ENCODE measurements at places on chromosomes 2 and 18.

GRCh38 chr2:214631406-214631805 lies 178.1 kb downstream of the BARD1 start:
- no peak for DNase-seq

DNA sequence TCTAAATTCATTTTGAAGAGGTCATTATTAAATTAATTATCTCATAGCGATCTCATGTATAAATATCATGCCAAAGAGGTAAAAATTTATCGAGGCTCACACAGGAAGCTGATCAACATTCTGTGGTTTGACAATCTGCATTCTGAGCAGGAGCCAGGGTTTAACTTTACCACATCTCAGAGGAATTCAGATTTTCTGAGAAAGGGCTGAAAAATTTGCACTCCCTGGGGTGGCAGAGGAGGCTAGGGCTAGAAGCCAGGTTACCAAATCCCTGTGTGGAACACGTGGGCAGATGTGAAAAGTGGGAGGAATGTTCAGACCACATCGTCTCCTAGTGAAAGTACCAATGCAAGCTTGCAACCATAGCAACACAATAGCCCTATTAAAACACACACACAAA lies 63.5 kb upstream of the CTLA4 start:
- DNase-seq: peak; percentile 94

DNA sequence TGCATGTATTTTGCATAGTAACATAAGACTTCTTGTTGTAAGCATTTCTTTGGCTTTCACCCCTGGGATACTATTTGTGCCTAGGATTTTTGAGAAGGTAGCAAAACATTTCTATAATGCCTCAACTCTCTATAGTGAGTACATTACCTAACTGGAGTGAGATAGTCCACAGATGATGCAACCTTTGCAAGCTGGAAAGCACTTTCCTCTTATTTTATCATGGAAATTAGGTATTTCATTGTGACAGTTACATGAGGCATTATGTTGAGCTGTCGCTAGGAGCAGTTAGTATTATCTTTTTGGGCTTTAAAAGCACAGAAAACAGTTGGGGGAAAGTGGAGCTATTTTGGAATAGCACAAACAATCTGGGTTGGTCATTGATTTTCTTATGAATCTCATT lies 786.2 kb downstream of the DCC start:
- DNase-seq: no peak

GRCh38 chr2:6834163-6834562 lies 31.5 kb downstream of the CMPK2 start:
- no peak for DNase-seq

GRCh38 chr2:6879011-6879410 lies 1.4 kb downstream of the RSAD2 start:
- no peak for DNase-seq

DNA sequence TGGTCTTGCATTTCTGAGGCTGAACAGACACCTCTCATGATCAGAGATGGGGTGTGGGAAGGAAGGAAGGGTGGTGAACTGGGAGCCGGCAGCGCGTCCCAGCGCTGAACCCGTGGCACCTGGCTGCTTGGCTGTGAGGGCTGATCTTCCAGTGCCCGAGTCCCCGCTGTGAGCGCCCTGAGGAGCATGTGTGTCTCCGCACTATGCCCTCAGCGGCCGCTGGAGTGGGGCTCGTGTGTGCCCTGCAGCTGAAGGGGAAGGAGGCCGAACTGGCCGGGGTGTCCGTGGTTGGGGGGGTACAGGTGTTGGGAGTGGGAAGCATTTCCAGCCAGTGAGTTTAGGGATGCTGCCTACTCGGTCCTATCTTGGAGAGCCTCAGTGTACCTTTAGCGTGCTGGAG lies 82.2 kb downstream of the LDLRAD4 start:
- DNase-seq: no peak

- no peak for DNase-seq
Observed at GRCh38 chr18:62898359-62898758, 183.0 kb downstream of the PHLPP1 start.

DNA sequence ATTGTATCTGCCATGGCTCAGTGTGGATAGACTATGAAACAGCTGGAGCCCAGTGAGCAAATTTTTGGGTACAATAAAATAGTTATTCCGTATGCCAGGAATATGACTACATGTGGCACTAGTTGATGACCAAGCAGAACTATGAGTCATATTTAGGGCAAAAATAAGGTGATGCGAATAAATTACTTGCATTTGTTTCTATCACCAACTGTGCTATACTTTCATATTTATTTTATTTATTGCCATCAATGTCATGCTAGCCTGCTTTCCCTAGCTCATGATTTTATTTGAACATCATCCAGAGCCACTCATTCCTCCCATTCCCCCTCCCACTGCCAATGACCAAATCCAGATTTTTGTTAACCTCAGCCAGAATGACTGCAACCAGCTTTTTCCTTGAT lies 13.3 kb upstream of the FAP start:
- DNase-seq: peak; percentile 25

DNA sequence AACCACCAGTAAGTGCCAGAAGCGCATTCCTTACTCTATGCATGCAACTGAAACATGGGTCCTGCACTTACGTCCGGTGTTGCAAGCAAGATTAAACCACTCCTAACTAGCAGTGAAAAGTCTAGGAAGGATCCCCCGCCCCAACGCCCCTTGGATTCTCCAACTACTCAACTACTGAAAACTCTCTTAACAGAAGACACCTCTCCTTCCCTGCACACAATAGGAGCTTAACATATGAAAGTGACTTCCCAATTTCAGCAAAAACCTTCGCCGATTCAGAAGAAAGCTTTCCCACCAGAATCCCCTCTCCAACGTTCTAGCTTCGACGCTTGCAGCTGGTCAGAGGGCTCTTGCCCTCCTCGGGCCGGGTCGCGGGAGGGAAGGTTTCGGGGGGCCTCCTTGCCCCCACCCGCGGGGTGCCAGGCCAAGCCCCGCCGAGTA lies 578 bp downstream of the IWS1 start:
- peak; percentile 37 for DNase-seq

- no peak for DNase-seq
Observed at GRCh38 chr2:160657196-160657595, 163.6 kb upstream of the RBMS1 start.

GRCh38 chr2:135337071-135337470 lies 193.9 kb downstream of the ZRANB3 start:
- no peak for DNase-seq

GRCh38 chr2:238864207-238865014 lies 16.5 kb downstream of the TWIST2 start:
- peak; percentile 97 for DNase-seq

GRCh38 chr2:41906338-41906725 lies 141.5 kb upstream of the PKDCC start:
- DNase-seq: no peak

GRCh38 chr2:186542002-186542401 lies 47.9 kb upstream of the ITGAV start:
- no peak for DNase-seq

- DNase-seq: no peak
Observed at GRCh38 chr2:72940786-72941185, 23.5 kb downstream of the EMX1 start.

- no peak for DNase-seq
Observed at GRCh38 chr2:95042472-95043271, 17.2 kb downstream of the MAL start.

DNA sequence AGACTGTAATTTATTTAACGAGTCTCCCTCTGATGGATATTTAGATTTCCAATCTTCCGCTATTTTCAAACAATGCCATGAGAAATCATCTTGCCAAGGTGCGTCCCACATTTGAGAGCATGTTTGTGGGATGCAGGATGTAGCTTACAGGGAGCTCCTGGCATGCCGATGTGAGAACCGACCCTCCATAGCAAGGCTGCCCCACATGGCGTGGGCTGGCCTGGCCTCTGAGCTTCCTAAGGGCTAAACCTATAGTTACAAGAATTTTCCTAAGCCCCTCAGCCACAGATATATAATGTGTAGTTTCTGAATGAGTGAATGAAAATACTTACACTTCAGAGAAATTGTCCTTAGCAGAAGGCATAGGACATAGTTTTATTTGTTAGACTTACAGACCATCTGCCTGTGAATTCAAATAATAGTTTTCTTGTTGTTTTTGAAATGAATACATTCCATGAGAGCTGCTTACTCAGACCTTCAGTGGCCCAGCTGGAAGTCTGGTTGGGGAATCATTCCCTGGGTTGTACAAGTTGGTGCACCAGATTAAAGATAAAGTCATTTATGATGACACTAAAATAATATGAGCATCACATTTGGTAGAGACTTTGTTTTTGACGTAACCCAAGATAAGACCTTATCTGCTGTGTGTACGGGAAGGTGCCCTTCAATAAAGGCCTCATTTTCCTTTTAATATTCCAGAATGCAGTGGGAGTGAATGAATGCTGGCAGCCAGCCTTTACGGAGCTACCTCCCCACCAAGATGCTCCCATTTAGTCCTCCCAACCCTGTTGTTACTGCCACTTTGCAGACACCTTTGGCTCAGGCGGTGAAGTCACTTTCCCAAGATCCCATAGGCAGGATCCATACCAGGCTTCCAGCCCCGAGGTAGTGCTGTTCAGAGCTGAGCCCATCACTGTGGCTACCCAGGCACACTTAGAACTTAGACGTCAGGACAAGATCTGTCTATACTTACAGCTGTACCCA lies 107.1 kb downstream of the GLI2 start:
- no peak for DNase-seq

DNA sequence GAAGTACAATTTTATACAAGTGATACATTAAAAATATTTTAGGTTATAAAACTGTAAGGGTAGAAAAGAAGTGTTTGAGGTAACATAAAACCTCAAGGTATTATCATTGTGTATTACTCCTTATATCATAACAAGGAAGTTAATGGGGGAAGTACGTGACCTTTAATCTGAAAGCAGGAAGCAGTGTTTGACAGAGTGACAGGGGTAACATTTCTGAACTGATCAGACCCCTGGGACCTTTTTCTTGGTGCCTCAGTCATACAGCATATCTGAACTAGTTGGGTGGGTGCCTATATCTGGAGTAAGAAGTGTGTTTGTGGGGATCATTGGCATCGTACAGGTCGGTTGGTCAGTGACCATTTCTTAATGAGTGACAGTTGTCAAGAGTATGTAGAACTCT lies 43.0 kb downstream of the MALT1 start:
- DNase-seq: no peak

GRCh38 chr2:33660416-33661123 lies 61.5 kb upstream of the FAM98A start:
- DNase-seq: no peak

- no peak for DNase-seq
Observed at GRCh38 chr2:148586522-148587128, 57.9 kb upstream of the EPC2 start.

- DNase-seq: no peak
Observed at GRCh38 chr2:28951910-28952835, 28.9 kb upstream of the TOGARAM2 start.

GRCh38 chr2:180540761-180541160 lies 439.6 kb upstream of the UBE2E3 start:
- no peak for DNase-seq

DNA sequence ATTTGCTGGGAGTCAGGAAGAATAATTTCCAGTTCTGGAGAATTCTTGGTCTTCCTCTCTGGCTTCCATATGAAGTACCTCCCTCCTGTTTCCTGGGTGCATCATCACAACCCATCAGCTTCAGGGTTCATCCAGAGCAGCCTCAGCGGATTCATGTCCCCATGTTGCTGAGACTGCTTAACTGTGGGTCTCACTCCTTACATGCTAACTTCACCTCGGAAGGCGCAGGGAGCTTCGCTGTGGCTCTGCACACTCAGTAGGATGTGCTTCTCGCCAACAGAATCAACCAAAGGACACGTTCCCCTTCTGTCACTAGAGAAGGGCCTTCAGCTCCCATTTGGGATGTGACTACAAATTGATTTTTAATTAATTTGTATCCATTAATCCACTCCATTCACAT lies 24.2 kb downstream of the FBLN7 start:
- DNase-seq: no peak

- no peak for DNase-seq
Observed at GRCh38 chr2:233700028-233700635, 7.4 kb downstream of the UGT1A6 start.

DNA sequence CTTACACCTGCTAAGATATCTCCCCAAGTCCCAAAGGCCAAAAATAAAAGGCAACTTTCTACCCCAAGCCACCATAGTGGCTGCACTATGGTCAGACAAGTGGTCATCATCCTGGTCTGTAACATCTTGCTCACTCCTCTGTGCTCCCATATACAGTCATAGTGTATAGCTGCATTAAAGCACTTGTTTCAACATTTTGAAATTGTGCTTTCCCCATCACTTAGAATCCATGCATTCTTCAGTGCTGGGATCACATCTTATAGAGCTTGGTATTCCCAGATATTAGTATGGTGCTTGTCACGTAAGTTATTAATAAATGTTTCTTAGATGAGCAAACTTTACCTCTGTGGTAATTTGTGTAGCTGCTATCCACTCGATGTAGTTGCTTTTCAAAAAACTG lies 40.4 kb upstream of the CDC42EP3 start:
- no peak for DNase-seq

- no peak for DNase-seq
Observed at GRCh38 chr18:31979714-31980113, 36.8 kb upstream of the TRAPPC8 start.

- peak; percentile 63 for DNase-seq
Observed at GRCh38 chr2:143259368-143259958, 130.2 kb downstream of the ARHGAP15 start.

- DNase-seq: no peak
Observed at GRCh38 chr2:112449854-112450253, 16.4 kb upstream of the RGPD8 start.

GRCh38 chr2:184371641-184372040 lies 226.7 kb upstream of the ZNF804A start:
- DNase-seq: no peak

- DNase-seq: no peak
Observed at GRCh38 chr2:229835596-229836283, 86.1 kb downstream of the TRIP12 start.

DNA sequence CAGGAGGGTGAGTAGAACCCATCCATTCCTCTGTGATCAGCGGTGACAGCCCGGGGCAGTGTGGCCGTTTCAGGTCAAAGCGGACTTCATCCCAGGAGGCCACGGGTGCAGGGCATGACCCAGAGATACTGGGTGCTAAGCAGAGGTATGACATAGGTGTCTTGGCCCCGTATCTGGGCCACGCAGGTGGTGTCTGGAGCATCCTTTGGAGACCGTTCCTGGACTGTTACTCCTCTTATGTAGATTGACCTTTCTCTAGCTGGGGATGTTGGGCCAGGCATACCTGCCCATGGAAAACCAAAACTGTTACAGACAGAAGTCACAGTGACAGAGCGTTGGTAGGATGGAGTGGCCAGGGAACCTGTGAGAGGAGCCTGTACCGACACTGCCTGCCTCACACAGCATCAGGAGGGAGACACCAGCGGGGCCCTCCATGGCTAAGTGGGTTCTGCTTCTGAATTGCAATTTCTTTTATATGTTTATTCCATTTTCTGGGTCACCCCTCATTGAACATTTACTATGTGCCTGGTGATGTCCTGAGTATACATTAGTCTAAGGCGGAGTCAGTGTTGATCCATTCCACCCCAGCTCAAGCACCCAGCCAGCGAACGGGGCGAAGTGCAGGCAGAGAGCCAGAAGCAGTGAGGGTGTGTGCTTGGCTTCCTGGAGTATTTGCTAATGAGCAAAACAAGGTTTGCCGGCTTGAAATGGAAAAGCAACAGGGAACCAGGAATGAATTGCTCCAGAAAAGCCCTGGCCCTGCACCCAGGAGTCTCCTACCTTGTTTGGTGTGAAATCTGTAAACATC lies 141.7 kb downstream of the SH3RF3 start:
- no peak for DNase-seq

All from HT1080 (cell line).